Endodermal cell (in vitro differentiated cells): ENCODE measurements at places on chromosomes 3 and 15. TPM values are rescaled to one million over a fixed set of nuclear protein-coding genes. Genes with fewer than 3 reads are reported as not detected.
A peak's percentile ranks its signal among the peaks of the same experiment; 100 is the strongest.

DNA sequence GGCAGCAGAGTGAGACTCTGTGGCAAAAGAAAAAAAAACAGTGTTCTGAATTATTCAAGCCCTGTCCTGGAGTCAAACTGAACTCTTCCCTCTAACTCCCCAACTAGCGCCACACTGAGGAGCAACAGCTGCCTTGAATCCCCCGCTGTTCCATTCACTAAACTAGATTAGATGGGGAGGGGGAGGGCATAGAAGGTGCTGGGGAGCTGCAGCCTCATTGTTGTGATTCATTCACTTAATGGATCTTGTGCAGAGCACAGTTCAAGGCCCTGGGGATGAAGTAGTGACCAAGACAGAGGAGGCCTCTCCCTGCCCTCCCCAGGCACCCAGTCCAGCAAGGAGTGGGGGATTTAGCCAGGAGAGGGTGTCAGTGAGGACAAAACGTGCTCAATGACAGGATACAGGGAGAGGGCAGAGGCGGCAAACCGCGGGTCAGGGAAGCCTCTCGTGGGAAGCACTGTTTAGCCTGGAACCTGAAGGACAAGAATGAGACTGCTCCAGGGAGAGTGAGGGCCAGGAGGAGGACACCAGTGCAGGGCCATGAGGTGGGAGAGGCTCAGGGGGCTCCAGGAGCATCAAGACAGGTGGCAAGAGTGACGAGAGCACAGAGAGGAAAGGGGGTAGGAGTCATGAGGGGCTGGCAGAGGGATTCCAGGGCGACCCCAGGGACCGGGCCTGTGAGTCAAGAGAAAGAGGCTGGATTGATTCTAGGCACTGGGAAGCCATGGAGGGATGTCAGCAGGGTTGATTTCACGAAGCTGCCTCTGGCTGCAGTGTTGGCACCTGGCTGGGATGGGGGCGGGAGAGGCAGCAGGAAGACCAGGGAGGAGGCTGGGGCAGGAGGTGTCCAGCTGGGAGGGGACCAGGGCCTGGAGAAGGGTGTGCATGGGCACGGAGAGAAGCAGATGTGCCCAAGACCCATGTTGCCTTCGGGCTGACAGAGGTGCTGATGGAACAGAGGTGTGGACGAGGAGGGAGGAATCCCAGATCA is 31.4 kb downstream of the ALS2CL start:
- DNase-seq = peak; percentile 62
- H3K4me1 ChIP-seq = peaks cover 9% of the 10 kb centered on the region
- H3K4me3 ChIP-seq = no peak overlapping the region
- no peaks in the 10 kb centered on the region for H3K36me3 ChIP-seq

DNA sequence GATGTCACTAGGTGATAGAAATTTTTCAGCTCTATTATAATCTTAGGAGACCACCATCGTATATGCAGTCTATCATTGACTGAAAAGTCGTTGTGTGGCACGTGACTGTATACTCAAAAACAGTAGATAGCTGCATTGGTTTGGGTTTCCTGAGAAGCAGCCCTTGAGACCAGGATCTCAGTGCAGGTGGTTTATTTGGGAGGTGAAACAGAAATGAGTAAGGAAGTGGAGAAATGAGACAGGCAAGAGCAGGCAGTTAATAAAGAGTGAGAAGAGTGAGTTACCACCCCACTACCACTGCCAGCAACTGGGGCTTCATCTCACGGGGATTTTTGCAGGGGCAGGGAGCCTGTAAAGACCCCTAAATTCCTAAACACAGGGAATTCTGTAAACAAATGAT is 221.0 kb downstream of the SHQ1 start:
- no peaks in the 10 kb centered on the region for H3K36me3 ChIP-seq
- no peaks in the 10 kb centered on the region for H3K27me3 ChIP-seq
- peaks cover 10% of the 10 kb centered on the region for H3K4me1 ChIP-seq
- no peak for DNase-seq
- no peak overlapping the region for H3K27ac ChIP-seq

The PSTPIP1 gene
- total RNA-seq = 1.4 to 2.2 TPM (median 1.5 TPM) in 3 replicates

GRCh38 chr3:154745929-154746328 is 315.9 kb upstream of the GPR149 start:
- no peaks in the 10 kb centered on the region for H3K4me1 ChIP-seq
- no peak for DNase-seq
- H3K27ac ChIP-seq = no peak overlapping the region
- H3K36me3 ChIP-seq = no peaks in the 10 kb centered on the region

DNA sequence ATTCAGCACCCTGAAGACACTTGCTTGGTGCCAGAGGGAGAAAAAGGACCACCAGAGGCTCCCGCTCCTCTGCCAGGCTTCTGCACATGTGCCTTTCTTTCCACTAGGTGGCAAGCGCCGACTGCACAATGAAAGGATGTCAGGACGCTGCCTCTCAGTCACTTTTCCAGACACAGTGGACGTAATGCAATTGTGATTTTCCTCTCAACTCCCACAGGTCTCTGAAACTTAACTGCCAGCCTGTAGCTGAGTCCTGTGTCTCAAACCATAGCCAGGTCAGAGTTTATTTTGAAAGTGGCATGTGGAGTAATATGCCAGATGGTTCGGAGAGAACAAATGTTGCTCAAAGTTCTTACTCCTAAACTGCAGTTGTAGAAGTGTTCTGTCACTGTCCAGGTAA is 162.9 kb downstream of the ITPR1 start:
- peaks cover 3% of the 10 kb centered on the region for H3K4me1 ChIP-seq
- H3K36me3 ChIP-seq = no peaks in the 10 kb centered on the region
- peak; percentile 91 for DNase-seq
- H3K27me3 ChIP-seq = no peaks in the 10 kb centered on the region
- H3K4me3 ChIP-seq = no peak overlapping the region
